ENCODE measurements at places on chromosomes 12 and 14.

- DNase-seq: no peak
Observed at GRCh38 chr12:32512379-32512778, 113.0 kb downstream of the FGD4 start.

GRCh38 chr12:90826036-90826435 lies 128.9 kb downstream of the CCER1 start:
- DNase-seq: no peak

DNA sequence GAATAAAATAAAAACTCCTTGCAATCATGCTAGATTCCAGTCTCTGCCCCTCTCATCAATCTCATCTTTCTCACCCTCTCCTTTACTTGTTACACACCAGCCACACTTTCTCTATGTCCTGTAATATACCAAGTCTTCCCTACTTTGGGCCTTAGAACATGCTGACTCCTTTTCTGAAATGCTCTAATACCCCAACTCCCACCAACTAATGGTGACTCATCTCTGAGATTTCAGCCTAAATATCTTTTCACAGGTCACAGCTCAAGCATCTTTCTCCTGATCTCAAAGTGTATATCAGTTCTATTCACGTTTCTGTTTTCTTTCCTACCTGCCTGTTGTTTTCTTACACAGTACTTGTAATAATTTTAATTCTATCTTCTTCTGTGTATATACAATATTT lies 378.9 kb upstream of the PRICKLE1 start:
- DNase-seq: no peak

DNA sequence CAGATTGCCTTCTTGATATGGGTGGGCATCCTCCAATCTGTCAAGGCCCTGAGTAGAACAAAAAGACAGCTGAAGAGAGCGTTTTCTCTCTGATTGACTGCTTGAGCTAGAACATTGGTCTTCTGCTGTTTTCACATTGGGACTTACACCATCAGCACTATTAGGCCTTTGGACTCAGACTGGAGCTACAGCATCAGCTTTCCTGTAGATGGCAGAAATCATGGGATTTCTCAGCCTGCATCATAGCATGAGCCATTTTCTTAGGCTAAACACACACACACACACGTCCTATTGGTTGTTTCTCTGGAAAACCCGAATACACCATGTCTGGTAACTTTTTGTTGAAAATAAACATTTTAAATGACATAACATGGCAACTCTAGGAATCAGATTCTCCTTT lies 15.8 kb upstream of the PPM1A start:
- DNase-seq: no peak

DNA sequence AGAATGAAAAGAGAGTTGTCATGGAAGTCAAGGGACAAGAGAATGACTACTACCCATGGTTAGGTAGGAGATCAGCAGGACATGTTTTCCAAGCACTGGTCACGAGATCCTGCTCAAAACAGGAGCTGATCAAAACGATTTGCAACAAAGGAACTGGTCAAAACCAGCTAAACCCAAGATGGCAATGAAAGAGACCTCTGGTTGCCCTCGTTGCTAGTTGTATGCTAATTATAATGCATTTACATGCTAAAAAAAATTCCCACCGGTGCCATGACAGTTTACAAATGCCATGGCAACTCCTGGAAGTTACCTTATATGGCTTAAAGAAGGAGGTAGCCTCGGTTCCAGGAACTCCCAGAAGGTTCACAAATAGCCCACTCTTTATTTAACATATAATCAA lies 95.0 kb upstream of the OTX2 start:
- no peak for DNase-seq

DNA sequence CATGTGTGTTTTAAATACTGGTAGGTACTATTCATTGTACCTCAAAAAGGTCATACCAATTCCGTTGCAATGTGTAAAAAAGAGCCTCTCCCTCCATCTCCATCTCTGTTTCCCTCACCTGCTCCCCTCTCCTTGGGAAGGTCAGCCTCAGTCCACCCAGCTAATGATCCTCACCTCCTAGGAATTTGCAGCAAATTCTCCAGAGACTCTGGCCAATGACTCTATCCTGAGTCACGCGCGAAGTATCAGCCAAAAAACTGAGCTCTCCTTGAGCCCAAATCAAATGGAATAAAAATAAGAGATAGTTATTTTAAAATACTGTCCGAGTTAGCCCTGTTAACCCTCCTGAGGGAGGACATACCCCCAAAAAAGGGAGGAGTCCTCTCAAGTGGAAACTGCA lies 148.4 kb downstream of the DPF3 start:
- DNase-seq: peak; percentile 74

DNA sequence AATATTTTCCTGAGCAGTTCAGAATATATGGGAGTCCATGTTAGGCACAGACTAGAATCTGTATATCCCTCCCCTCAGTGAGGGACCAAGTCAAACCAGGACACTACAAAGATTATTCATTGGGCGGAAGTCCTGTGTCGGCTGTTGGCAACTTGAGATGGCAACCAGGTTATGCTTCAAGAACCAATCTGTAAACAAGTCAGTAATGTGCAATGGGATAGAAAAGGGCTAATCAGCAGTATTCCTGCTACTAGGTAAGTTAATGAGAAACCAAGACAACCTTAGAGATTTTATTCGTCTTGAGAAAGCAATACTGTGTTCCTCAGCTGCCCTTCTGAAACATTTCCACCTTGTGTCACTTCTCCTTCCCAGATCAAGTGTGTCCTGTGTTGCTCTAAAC lies 26.4 kb downstream of the ARG2 start:
- no peak for DNase-seq

- DNase-seq: no peak
Observed at GRCh38 chr12:106672314-106673025, 89.7 kb downstream of the RFX4 start.

DNA sequence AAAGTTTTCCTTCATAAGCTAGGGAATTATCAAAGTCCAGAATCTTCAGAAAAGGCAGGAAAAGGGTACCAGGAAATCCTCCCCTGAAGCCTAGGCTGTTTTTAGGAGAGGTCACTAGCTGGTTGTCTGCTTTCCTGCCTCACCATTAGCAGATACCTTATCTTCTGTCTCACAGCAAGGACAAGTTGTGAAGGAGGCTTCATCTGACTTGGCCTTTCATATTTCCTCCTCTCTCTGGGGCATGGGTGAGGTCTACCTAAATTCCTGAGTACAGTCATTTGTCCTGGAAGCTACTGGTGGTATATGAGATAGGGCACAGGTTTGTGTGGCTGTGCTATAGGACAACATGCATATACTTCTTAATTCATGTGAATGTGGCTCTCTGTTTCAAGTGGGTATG lies 2.3 kb downstream of the FOXJ2 start:
- no peak for DNase-seq

DNA sequence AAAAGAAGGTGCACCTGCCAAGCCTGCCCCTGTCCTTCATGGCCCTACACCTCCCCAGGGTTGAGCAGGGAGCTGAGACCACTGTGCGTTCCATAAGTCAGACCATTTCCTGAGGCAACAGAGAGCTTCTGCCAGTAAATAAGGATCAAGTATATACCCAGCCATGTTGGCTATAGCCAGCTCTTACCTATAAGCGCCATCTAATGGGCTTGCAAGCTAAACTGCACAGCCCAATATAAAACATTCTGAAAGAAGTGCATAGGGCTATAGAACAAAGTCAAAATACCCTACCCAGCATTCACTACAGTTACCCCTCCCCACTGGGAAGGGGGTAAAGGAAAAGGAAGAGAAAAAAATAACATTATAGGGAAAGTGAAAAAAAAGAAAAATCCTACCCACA lies 59.3 kb upstream of the SCAF11 start:
- DNase-seq: no peak

DNA sequence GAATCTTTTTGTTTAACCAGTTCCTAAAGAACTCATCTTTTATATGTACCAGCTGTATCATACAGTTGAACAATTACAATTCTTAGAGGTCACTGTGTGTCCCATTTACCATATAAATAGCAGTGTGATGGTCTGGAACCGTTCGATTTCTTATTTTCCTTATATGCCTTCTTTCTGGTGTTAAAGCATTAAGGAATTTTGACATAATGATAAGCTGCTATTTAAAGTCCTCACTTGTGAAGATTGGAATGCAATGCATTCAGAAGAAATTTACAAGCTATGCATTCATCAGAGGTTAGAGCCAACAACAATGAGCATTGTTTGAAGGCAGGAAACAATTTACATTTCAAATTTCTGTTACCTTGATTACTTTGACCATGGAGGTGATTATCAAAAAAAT lies 80.0 kb upstream of the PRICKLE1 start:
- DNase-seq: peak; percentile 10

GRCh38 chr14:22388669-22389595 lies 200.1 kb downstream of the DAD1 start:
- no peak for DNase-seq

DNA sequence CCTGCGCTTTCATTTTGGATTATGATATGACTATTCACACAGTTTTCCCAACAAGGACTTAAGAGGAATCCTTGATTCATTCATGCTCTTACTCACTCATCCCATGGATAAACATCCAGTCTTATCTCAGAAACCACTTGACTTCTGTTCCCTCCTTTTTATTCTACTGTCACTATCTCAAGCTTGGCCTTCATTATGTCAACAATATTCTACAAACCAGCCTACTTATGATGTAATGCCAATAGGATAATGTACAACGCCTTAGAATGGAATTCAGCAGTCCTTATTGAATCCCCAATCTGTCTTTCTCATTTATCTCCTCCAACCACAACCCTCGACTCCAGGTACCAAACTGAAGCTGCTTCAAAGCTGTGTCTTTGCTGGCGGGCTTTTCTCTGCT lies 448.5 kb downstream of the PDZRN4 start:
- DNase-seq: no peak

DNA sequence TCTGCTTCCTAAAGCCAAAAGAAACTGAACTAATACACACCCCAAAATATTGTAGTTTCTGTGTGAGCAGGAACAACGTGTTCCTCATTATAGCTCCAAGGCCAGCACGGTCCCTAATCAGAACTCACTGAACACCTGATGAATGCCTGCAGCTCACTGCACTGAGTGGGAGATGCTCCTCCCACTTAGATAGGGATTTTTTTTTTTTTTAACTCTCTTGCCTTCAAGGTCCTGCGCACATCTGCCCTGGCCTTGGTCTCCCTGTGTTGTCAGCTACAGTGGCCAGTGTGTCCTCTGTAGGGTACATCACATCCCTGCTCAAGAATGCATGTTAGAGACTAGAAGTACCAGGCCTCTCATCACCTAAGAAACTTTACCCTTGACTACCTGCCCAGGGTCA lies 44.3 kb upstream of the TMPO start:
- DNase-seq: no peak

DNA sequence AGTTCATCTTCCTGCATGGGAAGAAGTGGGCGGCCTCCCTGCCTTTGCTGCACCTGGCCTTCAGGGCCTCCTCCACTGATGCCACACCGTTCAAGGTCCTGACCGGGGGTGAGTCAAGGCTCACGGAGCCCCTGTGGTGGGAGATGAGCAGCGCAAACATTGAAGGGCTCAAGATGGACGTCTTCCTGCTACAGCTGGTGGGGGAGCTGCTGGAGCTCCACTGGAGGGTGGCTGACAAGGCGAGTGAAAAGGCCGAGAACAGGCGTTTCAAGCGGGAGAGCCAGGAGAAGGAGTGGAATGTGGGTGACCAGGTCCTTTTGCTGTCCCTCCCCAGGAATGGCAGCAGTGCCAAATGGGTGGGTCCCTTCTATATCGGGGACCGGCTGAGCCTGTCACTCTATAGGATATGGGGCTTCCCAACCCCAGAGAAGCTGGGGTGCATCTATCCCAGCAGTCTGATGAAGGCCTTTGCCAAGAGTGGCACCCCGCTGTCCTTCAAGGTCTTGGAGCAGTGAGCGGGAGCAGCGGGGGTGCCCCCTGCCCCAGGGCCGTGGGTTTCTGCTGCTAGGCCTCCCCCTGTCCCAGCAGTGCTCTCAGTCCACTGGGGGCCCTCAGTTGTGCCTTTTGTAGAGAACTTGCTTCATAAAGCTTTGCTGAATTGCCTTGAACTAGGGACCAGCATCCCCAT lies 12.4 kb downstream of the CBLN3 start:
- no peak for DNase-seq

- DNase-seq: peak; percentile 21
Observed at GRCh38 chr12:117189725-117190209, 503 bp downstream of the FBXO21 start.

GRCh38 chr12:52052468-52053186 lies 1.4 kb downstream of the NR4A1 start:
- no peak for DNase-seq

- DNase-seq: no peak
Observed at GRCh38 chr14:104581521-104581920, 2.0 kb downstream of the C14orf180 start.

- DNase-seq: no peak
Observed at GRCh38 chr12:38956337-38956736, 50.9 kb upstream of the CPNE8 start.

DNA sequence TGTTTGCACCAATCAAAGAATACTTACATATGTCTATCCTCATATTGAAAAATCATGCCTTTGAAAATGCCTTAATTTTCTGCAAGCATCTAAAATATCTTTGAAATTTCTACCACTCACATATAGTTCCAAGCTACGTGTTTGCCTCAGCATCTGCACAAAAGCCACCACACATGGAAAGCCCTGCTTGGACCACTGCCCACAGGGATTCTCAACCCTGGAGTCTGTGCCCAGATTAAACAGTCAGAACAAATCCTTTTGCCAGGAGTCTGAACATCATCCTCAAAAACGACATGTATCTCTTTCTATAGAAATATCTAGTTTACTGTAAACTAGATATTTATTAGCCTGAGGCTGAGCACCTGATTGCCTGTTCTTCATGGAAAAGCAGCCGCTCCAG lies 32.6 kb downstream of the ARMH4 start:
- DNase-seq: no peak

- DNase-seq: no peak
Observed at GRCh38 chr12:47885012-47885501, 19.7 kb downstream of the VDR start.

GRCh38 chr12:6613776-6614512 lies 6.8 kb upstream of the CHD4 start:
- DNase-seq: peak; percentile 89

DNA sequence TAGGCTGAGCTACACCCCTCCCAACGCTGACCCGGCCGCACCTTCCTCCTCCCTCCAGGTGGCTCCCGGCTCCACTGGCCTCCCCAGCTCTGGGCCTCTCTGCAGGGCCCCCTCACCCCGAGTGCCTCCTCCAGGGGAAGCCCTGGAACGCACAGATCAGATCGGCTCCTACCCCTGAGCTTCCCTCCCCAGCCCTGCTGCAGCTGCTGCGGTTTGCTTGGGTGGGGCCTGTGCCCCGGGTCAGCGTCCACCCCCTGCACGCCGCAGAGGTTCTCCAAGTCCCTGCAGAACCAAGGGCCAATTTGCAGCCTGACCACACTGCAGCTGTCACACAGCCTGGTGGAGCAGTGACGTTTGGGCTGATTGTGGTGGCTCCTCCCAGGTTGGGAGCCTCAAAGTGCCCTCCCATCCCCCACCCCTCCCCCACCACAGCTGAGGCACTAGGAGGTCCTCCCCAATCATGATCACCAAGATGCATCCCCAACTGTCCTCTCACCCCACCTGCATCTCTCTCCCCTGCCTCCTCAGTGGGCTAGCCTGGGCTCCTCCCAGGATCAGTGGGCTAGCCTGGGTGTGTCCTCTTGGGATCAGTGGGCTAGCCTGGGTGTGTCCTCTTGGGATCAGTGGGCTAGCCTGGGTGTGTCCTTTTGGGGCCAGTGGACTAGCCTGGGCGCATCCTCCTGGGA lies 12.8 kb upstream of the FBRSL1 start:
- DNase-seq: no peak
